ENCODE measurements at places on chromosomes 6 and 20.
A peak's percentile ranks its signal among the peaks of the same experiment; 100 is the strongest.

DNA sequence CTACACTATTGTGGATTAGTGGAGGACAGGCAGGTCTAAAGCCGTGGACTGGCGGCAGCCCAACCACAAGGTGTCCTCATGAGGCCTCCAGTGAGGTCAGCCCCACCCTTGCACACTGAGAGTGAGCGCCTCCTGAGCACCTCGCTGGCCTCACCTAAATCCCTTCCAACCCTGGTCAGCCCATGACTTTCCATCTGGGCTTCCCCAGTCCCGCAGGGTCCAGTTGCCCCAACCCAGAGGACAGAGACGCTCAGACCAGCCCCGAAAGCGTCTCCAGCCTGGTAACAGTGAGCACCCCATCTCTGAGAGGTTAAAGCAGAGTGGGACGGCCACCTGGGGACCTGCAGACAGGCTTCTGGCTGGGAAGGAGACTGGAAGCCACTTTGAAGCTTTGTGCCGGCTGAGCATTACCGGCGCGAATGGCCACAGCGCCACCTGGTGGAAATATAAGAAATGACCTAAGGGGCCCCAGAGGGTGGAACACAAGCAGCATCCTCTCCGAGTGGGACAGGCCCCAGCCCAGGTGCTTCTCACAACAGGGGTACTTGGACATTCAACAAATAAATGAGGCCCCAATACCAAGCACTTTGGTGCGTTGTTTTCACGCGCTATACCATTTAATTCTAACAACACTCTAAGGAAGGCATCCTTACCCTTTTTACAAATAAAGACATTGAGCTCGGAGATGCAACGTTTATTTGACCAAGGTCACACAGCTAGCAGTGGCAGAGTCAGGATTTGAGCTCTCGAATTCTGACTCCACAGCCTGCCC, 65.7 kb upstream of the TOP1 start:
- DNase-seq: peak; percentile 80

GRCh38 chr6:35059596-35060345, 81.4 kb downstream of the TCP11 start:
- DNase-seq: no peak

DNA sequence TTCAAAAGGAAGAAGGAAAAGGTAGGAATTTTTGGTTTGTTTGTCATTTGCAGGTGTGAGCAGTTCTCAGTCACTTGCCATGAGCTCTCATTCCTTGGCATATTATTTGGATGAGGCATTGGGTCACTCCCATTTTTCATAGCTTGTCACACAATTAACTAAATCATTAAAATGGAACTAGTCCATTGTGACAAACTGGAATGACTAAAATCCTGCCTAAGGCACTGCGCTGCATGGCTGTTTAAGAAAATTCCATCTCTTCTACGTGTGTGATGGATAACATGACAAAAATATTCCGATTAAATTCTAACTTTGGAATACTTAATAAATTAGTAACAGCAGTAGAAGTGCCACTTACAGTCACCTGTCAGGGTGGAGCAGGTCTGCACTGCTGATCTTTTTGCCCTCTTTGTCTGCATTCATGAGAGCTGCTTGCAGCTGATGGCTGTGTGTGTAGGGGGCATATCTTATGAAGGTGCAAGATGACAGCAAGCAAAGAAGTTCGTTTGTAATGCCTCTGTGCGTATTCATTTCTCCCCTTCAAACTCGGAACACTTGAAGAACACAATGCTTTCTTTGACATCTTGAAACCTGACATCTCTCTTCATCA, 1292.6 kb upstream of the MAP3K7 start:
- DNase-seq: no peak

GRCh38 chr6:132929141-132929540, 114.8 kb downstream of the RPS12 start:
- DNase-seq: no peak

DNA sequence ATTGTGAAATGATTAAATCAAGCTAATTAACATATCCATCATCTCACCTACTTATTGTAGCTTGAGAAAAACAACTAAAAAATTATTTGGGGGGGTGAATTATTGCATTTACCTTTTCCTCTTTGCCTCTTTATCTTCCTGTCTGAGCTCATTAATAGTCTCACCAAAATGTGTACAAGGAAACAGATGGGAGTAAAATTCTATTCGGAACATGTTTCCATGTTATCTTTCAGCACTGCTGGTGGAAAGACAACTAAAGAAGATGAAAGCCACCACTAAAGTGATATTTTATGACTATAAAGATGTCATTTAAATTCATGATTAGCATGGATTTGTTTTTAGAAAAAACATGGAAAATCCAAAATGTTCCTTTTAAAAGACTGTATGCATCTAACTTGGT, 102.6 kb downstream of the SYNE1 start:
- DNase-seq: no peak

- no peak for DNase-seq
These were observed 25.2 kb upstream of the SGK1 start for GRCh38 chr6:134343066-134343465.

- no peak for DNase-seq
These were observed 27.7 kb downstream of the SNPH start for GRCh38 chr20:1293641-1294379.

- DNase-seq: no peak
These were observed 15.7 kb upstream of the REPS1 start for GRCh38 chr6:139003751-139004150.

- DNase-seq: no peak
These were observed 97.8 kb downstream of the GMPR start for GRCh38 chr6:16336056-16336818.

DNA sequence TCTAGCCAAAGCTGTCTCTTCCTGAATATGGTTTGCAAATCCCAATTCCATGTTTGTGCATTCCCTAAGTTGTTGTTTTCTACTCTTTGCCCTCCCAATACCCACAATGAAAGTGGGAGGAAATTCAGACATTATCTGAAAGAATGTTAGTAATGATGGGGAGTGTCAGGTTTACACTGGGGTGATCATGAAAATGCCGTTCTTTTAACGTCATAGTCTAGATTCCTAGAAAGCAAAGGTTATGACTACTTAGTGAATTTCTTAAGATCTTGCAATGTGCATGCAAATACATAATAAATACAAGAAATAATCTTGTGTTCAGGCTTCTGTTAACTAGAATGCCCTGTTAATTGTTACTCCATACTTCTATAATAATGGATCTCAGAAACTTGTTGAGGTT, 101.0 kb downstream of the LCA5 start:
- DNase-seq: no peak

GRCh38 chr6:3825331-3825831, 23.8 kb upstream of the FAM50B start:
- no peak for DNase-seq

GRCh38 chr6:72522735-72523141, 99.1 kb upstream of the KCNQ5 start:
- peak; percentile 22 for DNase-seq

- DNase-seq: no peak
These were observed 4.8 kb downstream of the FBXO5 start for GRCh38 chr6:152978058-152978457.

DNA sequence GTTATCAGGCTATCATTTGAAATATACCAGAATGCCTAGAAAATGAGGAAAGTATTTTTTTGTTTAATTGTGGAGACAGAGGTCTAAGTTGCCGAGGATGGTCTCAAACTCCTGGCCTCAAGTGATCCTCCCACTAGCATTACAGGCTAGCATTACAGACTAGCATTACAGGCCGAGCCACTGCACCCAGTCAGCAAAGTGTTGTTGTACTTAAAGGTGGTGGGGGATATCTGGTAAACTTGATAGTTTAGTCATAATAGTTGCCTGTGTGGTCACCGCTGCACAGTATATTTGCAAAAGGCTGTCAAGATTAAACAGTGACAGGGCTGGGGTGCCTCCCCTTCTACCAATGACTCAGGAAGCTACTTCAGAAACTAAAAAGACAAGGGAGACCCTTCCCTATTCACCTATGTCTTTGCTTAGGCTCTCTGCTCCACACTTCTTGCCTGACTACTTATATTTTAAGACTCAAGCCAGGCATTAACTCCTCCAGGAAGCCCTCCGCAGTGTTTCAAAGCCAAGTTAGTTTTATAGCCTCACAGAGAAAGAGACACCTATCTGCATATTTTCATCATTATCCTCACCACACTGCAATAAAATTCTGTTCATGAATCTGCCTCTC, 3.1 kb upstream of the AKIRIN2 start:
- no peak for DNase-seq

- DNase-seq: no peak
These were observed 476.8 kb upstream of the AGPAT4 start for GRCh38 chr6:161750686-161751085.

- DNase-seq: no peak
These were observed 210.9 kb downstream of the SYNE1 start for GRCh38 chr6:152426276-152426675.

GRCh38 chr6:130825772-130826441, 1.3 kb upstream of the SMLR1 start:
- no peak for DNase-seq

- DNase-seq: no peak
These were observed 31.8 kb upstream of the NT5E start for GRCh38 chr6:85418059-85418458.

DNA sequence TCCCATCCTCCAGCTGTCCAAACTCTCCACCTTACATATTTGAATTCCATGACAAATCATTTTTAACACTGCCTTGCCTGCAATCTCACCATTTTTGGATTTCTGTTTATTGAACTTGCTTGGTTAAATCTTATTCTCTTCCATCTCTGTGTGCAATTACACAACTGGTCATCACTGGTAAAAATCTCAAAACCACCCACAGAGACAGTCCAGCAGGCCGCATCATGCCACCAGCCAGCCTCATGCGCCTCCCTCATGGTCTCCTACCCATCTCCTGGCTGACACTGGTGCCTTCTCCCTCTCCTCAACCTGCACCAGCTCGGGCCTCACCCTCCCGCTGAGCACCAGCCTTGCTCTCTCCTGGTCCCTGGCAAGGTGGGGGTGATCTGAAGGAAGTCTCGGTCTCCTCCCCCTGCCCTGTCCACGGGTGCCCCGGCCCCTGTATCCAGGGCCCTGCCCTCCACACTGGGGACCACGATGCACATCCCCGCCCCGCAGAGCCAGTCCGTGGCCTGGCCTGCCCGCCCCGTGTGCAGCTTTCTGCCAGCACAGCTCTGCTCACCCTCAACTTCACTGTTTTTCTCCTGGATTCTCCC, 92.0 kb downstream of the THBS2 start:
- DNase-seq: no peak

DNA sequence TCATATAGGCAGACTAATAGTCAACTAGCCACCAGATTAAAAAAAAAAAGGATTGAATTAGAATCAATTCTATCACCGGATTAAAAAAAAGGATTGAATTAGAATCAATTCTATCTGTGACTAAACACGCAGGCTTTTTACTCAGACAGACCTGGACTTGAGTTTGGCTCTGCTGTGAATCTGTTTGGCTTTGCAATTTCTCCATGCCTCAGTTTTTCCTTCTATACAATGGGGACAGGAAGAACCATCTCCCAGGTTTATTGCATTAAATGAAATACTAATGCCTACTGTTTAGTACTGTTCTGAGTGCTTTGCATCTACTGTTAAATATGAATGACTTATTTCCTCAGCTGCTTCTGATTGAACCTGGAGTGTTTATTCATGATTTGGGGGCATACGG, 30.0 kb upstream of the EDN3 start:
- DNase-seq: no peak

GRCh38 chr6:24188578-24189080, 62.6 kb downstream of the NRSN1 start:
- DNase-seq: no peak

GRCh38 chr6:40249935-40250334, 315.7 kb upstream of the MOCS1 start:
- DNase-seq: no peak

- DNase-seq: no peak
These were observed 6.0 kb upstream of the FILIP1 start for GRCh38 chr6:75499640-75500039.

DNA sequence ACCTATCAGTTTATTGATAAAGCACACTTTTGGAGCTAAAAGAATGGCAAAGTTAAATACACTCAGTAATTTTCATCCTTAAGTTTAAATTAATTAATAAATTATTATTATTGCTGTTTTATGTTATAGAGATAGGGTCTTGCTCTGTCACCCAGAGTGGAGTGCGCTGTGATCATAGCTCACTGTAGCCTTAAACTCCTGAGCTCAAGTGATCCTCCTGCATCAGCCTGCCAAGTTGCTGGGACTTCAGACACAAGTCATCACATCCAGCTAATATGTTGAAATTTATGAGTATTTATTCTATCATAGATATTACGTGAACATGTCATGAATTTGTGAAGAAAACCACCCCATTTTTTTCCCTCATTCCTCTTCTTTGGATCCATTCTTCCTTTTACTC, 64.2 kb downstream of the GJA1 start:
- no peak for DNase-seq

GRCh38 chr6:26550250-26550993, 12.3 kb downstream of the HMGN4 start:
- DNase-seq: peak; percentile 65

DNA sequence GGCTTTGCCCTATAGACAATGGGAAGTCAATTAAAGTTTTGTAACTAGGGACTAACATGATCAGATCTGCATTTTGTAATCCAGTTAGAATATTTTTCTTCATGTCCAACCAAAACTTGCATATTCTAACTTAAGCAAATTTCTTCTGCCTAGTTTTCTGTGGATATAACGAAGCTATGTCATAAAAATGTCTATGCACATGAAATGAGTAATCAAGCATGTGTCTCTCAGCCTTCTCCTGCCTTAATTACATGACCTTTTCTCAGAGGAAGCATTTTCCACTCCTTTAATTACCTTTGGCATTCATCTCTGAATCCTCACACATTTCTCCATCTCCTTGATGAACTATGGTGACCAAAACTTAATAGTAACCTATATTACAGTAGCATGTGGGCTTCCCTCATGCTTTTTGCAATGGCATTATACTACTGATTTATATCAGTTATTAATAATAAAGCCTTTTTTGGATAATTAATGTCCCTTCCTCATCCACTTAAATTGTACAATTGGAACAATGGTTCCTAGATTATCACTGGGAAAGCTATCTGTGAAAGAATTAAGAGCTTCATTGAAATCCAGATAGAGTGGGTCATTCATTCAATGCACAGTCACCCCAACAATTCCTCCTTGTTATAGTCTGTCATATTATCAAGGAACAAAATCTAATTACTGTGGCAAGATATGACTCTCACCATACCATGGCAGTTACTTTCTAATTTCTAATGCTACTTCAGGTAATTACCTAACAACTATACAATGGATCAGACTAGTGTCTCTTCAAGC, 19.1 kb upstream of the FBXO9 start:
- DNase-seq: no peak

GRCh38 chr6:41624621-41625380, 13.5 kb upstream of the MDFI start:
- DNase-seq: no peak

DNA sequence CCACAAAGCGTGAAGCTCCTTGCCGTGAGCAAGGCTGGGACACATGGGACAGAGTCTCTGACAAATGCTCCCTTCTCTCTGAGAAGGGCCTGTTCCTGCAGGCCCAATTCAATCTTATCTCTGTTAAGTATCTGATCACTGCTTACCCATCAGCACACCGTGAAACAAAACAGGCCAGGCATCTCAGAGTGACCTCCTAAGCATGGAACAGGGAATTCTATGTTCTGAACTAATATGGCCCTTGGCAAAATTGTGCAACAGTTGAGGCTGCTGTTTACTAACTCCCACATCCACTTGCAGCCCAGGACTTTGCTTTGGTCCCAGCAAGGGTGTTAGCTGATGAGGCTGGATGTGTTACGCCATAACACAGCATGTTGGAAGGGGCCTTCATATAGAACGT, 79.2 kb downstream of the GCLC start:
- DNase-seq: no peak

Measured in B cell (primary cell).